ENCODE measurements at places on chromosomes 2 and 18.
A peak's percentile ranks its signal among the peaks of the same experiment; 100 is the strongest.

DNA sequence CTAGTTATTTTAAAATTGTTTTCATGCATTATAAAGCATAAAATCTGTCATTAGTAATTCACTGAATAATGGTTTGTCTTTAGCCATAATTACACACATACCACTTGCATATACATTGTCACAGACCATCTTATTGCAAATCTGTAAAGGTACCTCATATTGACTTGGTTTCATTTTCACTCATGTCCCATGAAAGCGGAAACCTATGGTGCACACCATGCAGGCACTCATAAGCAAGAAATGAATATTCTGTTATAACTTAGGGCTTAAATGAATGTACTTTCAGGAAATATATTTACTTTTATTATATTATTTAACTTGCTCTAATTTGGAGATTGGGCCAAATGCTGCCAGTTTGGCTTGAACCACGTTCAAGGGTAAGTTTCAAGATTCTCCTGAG, 29.2 kb upstream of the STK17B start:
- DNase-seq, result no peak

DNA sequence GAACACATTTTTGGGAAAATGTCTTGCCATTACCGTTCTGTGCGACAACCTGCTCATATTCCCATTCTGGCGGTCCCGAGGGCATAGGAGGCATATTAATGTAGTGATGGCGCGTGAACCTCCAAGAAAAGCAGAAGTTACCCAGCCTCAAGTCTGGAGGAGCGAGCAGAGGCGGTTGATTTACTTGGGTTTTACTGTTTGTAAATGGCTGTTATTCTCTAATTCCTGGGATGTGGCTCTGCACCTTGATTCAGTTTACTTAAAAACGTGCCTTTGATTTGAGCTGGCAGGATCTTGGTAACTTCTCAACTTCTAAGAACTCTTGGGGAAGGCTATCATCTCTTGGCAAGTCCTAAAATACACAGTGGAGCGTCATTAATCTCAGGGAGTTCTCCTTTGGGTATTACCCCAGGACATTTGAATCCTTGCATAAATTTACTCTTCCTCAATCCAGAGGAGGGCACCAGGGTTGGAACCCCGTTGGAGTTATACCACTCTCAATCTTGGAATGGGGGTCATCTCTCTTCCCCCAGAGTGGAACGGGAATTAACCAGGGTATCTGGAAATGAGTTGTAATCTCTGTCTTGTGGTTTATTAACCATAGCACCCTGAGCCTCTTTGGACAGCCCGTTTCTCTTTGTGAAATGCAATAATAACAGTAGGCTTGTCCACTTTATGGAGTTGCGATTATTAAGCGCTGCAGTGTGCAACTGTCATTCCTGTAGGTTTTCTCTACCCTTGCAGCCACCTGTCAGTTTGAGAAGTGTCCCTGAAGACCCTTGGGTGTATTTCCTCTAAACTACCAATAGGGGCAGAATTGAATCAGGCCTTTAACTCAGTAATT, 2.1 kb downstream of the HK2 start:
- no peak for DNase-seq

- no peak for DNase-seq
These were observed 76.5 kb downstream of the OLA1 start for GRCh38 chr2:174171686-174172445.

GRCh38 chr2:241041589-241042158, 43.3 kb downstream of the SNED1 start:
- no peak for DNase-seq

GRCh38 chr2:18949871-18950270, 360.5 kb upstream of the NT5C1B start:
- DNase-seq, result no peak

DNA sequence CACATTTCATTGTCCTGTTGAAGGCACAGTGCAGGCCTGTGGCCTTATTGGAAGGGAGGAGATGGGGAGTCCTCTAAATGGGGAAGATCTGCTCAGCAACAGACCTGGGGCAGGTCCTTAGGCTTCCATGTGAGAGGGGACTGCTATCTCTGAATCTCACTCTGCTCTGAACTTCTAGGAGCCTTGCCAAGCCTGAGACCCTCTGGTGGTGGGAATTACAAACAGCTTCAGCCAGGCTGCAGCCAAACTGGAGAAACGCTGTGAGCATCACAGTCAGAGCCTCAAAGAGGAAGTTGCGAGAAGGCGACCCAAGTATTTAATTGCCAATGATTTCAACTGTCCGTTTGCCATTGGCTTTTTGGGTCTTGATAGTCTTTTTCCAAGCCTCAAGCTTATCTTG, 66.8 kb upstream of the MC2R start:
- no peak for DNase-seq

- no peak for DNase-seq
These were observed 124.2 kb upstream of the MEX3C start for GRCh38 chr18:51321696-51322095.

GRCh38 chr18:66931010-66931409, 327.1 kb upstream of the CDH19 start:
- no peak for DNase-seq

GRCh38 chr2:16466821-16467151, 198.8 kb downstream of the CYRIA start:
- DNase-seq, result no peak

DNA sequence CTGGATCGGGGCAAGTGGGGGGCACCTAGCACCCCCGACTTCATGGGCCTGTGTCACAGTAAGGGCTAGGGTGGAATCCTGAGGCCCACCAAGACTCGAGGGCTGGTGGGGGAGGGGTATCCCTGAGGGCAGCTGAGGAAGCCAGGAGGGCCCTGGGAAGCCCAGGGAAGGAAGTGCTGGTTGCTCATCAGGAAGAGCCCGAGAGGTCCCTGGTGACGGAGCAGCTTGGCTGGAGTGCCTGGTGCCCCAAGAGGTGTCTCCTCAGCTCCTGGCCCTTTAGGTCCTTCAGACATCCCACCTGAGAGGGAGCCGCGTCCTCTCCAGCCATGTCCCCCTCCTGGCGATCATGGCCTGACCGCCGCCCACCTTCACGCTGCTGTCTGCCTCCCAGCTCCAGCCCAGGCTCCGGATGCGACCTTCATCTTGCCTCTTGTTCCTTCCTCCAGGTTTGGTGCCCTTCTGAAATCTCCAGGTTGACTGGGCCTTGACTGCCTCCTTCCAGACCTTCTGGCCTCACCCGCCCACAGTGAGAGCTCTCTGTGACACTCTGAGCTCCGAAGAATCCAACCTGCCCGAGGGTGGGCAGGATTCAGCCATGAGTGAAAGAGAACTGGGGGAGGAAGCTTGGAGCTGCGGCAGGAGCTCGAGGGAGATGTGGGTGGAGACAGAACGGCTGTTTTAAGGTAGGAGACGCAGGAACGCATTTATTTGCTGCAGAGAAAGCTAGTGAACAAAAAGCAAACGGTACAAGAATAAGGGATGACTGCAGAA, 42.7 kb upstream of the SEMA4C start:
- DNase-seq, result no peak

DNA sequence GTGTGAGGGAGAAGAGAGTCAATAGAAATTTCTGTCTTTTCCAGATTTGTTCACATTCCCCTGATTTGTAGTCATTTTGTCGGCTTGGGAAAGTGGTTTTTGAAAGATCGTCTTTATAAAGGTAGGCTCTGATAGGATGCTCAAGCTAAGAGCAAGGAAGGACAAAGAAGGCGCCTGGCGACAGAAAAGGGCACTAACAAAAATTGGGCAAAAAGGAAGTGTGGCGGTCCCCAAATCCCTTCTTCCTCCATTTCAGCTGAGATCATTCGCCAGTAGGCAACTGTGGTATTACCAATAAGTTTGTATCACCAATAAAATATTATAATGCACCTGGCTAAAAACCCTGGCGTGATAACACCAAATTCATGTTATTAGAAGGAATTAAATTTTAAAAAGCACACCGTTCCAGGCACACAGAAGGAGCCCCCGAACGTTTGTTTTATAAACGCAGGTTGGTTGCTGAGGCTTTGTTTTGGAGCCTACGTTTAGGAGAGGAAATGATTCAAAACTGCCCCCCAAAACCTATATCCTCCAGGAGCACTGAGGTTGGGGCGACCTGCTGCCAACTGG, 756 bp upstream of the PTPN4 start:
- no peak for DNase-seq

GRCh38 chr2:195513119-195513518, 143.9 kb upstream of the SLC39A10 start:
- DNase-seq, result no peak

DNA sequence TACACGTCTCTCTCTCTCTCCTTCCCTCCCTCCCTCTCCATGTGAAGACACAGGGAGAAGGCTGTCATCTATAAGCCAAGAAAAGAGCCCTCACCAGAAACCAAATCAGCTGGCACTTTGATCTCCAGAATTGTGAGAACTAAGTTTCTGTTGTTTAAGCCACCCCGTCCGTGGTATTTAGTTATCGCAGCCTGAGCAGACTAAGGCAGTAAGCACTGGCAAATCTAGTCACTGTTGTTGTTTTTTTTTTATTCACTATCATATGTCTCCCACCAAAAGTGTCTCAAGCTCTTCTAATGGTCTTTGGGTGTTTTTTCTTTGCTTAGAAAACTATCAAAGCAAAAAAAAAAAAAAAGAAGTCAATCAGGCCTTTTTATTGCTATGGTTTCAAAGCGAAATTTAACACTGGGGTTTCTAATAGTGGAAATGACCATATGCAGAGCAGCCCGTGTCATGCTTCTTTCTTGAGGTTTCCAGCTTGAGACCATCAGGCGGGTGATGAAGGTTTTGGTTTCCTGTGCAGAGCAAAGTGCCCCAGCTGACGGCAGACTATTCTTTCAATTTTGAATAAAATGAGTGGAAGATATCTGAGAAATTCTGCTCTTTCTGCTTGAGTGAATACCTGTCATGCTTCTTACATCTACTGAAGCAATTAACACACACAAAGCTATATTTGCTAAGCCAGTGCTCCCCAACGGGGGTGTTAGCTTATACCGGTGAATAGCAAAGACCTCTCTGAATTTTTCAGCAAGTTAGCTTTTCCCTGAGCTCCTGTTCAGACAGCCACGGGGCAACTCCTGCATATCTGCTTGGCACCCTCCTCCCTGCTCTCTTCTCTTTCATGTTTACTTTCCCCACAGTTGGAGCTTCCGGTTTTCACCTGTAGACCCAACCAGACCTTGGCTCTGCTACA, 394.1 kb upstream of the ATP5MC3 start:
- DNase-seq, result no peak

DNA sequence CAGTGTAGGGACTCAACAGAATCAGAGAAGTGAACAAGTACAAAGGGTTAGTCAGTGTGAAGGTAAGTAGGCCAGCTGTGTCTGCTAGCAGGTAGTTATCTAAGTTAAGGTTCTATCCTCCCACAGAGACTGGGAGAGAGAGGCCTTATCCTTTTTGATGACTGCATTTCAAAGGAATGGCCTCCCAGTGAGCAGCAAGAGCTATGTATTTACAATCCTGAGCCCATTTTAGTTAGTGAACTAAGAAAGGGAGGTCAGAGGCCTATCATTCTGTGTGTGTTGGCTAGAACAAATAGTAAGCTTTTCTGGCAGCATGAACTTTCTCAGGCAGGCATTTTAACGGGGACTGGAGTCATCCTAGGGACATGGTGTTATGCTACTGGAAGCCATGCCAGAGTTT, 182.9 kb downstream of the VWC2L start:
- DNase-seq, result no peak

GRCh38 chr2:109288544-109289368, 159.8 kb downstream of the SH3RF3 start:
- DNase-seq, result no peak

DNA sequence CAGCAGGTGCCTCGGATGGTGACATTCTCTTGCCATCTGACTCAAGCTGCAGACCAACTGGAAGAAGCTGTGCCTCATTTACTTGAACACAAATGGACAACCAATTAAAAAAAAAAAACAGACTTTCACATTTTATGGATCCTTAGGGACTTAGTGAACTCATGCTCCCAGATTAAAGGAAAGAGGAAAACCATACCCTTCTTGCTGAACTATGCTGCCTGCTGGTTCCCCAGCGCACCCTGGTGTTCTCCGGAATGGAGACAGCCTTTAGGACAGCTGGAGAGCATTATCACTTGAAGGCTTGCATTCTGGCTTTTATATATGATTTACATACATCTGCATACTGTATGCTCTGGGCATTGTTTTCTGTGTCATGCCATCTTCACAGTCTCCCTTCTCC, 370.7 kb downstream of the SLC4A3 start:
- no peak for DNase-seq

DNA sequence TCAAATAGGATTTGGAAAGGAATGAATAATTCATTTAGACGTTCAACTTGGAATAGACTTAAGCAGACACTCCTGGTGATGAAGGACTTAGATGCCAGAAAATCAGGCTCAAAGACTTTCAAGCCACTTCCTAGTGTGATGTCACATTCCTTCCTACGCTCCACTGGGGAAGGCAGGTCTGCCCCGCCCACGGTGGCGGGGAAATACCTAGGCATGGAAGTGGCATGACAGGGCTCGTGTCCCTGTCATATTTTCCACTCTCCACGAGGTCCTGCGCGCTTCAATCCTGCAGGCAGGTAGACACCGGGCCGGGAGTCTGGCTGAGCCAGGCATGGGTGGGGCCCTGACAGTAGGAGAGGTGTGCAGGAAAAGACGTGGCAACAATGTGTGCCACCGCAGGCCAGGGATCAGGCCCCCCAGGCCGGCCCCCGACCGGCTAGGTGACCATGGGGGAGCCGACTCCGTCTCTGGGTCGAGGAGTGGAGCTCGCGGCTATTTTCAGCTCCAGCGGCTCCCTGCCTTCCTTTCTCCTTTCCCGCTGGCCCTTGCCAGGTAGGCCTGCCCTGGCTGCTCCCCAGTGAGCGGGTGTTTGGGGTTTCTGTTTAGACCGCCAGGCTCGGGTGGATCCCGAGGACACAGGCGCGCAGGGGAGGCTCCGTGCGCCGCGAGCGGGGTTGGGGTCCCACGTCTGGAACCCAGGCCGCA, at the start of gene IL1RL2:
TSS of gene IL1RL2 (plus strand) at position 233 of the 705 bp plus-strand sequence. CDS start 845 bp downstream, outside the sequence.
- no peak for DNase-seq

DNA sequence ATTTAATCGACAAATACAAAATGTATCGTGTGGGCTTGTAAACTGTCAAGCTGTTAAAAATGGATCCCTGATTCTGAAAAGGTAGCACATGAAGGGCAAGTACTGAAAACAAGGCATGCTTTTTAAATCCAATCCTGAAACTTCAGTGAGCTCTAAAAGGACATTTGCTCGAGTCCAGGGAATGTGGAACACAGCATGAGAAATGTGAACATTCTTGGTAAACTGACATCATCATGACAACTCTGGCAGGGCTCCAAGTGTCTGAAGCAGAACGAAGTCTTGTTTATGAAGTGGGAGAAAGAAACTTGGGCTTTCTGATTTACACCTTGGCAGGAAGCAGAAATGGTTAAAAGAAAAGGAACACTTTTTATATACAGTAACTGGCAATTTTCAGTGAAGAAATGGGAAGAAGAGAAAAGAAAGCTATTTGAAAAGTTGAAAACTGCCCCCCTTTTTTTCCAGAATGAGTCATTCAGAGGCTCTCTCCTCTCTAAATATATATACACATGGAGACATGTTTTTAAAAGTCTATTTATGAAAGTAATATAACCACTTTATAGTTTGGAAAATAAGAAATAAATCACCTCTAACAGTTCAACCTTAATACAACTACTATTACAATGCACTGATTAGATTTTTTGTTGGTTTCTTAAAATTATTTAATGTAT, 120.8 kb downstream of the GAREM1 start:
- no peak for DNase-seq

- peak; percentile 69 for DNase-seq
These were observed 61.4 kb downstream of the TGOLN2 start for GRCh38 chr2:85266146-85267041.
